ENCODE measurements at places on chromosomes 6 and 20.

GRCh38 chr6:34423254-34423653 is 2.6 kb downstream of the RPS10 start:
- no peak for DNase-seq

DNA sequence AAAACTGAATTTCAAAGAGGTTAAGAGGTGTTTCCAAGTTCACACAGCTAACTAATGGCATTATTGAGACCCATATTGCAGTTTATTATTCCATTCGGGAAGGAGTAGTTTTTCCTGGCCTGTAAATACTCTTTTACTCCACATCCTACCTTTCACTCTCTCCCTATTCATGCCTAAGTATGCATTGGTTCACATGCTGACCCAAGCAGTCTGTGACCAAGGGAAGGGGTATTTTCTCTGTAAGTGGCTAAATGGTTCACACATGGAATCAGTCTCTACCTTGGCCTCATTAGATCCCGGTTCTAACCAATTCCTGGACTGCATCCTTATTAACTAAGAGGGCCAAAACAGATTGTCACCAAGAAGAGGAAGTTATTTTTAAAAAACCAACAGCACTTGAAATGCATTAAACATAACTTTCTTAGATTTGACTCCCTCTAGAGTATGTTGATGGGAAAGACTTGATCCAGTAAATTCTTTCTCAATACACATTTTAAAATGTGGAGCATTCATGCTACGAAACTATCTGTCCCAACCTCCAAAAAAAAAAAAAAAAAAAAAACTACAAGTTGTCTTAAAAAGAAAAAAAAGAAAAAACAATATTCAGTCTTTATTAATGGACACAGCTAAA is 17.8 kb upstream of the RSPO3 start:
- DNase-seq: no peak

- peak; percentile 81 for DNase-seq
These were observed 1.4 kb downstream of the NNAT start for GRCh38 chr20:37522260-37523011.

DNA sequence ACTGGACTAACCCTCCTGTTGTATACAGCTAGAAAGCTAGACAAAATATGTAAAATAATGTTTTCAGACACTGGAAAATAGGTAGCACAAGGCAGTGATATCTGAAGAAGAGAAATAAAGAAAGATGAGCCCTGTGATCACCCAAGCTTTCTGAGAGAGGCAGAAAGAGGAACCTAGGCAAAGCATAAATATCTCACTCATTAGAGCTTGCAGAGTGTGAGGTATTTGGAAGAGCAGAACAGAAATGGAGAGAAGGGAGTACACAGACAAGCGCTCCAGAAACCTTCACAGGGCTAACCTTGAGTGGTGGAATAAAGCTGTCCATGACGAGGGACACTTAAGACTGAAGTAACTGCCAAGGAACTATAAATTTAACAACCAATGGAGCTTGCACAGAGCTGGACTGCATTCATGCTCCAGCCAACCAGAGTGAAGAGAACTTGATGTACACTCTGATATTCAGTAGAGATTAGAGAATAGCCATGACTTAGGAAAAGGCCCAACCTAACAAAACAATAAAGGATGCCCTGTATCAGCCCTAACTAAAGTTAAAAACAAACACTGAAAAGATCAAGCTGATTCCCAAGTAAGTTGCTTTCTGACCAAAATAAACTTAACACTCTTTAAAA is 280.9 kb upstream of the STXBP5 start:
- no peak for DNase-seq

GRCh38 chr6:84019141-84019841 is 14.3 kb upstream of the MRAP2 start:
- no peak for DNase-seq

DNA sequence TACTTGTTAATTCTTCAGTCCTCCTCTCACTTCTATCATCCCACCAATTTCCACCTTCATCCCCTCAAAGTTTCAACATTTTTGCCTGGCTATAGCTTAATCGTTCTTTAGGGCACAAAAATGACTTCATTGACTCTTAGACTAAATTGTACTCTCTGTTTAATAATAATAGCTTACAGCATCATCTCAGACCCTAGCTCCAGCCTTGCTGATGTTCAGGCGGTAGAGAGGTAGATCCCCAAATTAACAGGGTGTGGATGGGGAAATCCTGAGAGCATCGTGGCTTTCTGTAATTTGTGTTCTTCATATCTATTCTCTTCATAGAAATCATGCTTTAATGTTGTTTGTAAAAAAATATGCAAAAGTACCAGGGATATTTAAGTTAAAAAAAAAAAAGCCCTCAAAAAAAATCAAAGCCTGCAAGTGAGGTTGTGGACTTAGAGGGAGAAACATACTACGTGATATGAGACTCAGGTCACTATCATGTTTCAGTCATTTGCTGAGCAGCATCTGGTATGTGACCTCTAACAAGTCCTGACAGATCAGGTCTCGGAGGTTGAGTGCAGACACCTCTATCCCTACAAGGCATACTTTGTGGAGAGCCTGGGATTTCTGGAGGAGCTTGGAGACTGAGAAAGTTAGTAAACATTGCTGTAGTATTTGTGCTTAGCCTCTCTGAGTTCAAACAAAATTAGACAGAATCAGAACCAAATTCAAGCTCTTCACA is 1063.3 kb upstream of the CITED2 start:
- DNase-seq: peak; percentile 31

DNA sequence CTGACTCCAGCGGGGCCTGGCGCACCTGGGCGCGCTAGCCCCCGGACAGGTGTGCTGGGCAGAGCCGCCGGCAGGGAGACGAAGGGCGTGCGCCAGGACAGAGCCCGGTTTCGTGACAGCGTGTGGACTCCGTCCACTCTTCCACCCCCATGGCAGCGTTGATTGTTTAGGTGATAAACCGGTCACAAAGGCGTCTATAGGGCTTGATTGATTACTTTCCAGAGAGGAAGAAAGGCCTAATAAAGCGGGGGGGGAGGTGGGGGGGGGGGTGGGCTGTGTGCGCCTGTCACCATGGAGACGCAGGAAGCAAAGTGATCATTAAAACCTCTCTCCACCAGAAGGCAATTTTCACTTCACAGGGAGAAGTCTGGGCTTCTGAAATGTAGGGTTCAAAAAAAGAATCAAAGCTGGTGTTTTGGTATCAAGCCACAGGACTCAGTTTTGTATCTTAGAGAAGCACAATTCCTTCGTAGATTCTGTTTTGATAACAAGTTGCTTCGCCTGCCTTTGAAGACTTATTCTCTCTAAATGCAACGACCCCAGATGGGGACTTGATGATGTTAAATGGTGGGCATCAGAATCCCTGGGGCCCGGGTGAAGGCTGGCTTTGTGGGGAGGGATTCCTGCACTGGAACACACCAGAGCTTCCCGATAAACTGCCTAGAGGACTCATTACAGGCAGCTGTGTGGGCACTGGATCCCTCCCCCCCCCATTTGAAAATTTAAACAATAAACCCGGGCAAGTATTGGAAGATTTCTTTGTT is 1.4 kb downstream of the PHACTR3 start:
- DNase-seq: no peak

DNA sequence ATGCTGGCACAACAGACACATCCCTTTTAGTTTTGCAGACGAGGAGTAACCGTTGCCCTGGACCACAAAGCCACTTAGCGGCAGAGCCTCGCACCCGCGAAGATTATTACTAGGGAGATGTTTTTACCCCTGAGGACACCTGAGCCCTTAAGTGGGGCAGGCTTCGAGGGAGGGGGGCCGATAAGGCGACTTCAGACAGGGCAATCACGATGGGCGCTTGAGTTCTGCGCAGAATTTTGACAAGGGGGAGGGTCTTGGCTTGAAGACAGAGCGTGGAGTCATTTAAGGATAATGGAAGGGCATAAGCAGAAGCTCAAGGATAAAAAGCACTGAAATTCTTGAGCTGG is 650 bp upstream of the TTK start:
- peak; percentile 23 for DNase-seq

Data from NCI-H510A treated with DMSO at 0.1 percent for 48 hours (cell line).